IMR-90 (cell line): ENCODE measurements at places on chromosomes 7 and 10.
A peak's percentile ranks its signal among the peaks of the same experiment; 100 is the strongest.

- peak; percentile 83 for DNase-seq
- peaks cover 15% of the 10 kb centered on the region for H3K4me1 ChIP-seq
- H3K36me3 ChIP-seq: no peaks in the 10 kb centered on the region
- H3K4me3 ChIP-seq: no peak overlapping the region
Measured at GRCh38 chr7:17680026-17680425, 260.3 kb downstream of the SNX13 start.

GRCh38 chr7:134879815-134880475 is 100.5 kb downstream of the CALD1 start:
- H3K4me1 ChIP-seq: peaks cover 17% of the 10 kb centered on the region
- H3K27ac ChIP-seq: no peak overlapping the region; the same call in 1 of the 2 replicates
- H3K4me3 ChIP-seq: no peak overlapping the region
- DNase-seq: no peak
- no peaks in the 10 kb centered on the region for H3K27me3 ChIP-seq

GRCh38 chr7:142501434-142501833 is 243.6 kb upstream of the PRSS58 start:
- H3K36me3 ChIP-seq: no peaks in the 10 kb centered on the region
- no peak for DNase-seq
- H3K4me3 ChIP-seq: no peak overlapping the region
- H3K4me1 ChIP-seq: peaks cover 6% of the 10 kb centered on the region

DNA sequence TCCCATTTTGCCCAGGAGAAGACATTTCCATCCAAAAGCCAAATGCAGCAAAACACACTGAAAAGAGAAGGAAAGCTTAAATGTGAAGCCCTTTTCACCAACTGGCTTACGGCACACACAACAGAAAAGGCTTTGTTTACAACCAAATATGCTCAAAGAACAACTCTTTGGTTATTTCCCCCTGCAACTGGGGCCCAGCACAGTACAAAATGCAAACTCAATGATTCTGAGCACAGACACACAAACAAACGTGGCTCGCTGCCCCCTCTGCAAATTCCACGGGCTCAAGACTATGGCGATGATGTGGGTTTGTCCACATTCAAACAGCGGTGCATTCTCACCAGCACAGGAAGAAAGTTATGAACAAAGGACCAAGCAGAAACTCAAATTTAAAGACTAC is 5.3 kb downstream of the CPXM2 start:
- no peak overlapping the region for H3K4me3 ChIP-seq
- no peaks in the 10 kb centered on the region for H3K27me3 ChIP-seq
- H3K27ac ChIP-seq: no peak overlapping the region
- H3K36me3 ChIP-seq: no peaks in the 10 kb centered on the region

DNA sequence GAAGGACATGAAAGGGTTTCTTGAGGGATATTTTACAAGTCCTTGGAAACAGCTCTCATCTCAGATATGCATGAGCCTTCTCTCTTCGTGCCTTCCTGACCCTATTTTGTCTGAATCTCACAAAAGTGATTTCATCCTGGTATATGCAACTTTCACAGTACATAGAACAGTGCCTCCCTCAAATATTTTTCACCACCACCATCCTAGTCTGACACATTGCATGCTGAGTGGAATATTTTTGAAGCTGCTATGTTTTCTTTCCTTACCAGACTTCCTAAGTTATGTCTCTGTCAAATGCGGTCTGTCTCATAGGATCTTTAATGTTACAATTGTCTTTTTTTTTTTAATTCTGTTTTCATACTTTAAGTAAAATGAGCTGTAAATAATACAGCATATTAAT is 673.3 kb upstream of the LRRN3 start:
- H3K36me3 ChIP-seq: no peaks in the 10 kb centered on the region
- no peaks in the 10 kb centered on the region for H3K4me1 ChIP-seq
- no peaks in the 10 kb centered on the region for H3K27me3 ChIP-seq
- H3K4me3 ChIP-seq: no peak overlapping the region

- no peak for DNase-seq
- H3K27me3 ChIP-seq: no peaks in the 10 kb centered on the region
- no peak overlapping the region for H3K4me3 ChIP-seq
- no peaks in the 10 kb centered on the region for H3K4me1 ChIP-seq
- peaks cover 6% of the 10 kb centered on the region; the same call in 1 of the 2 replicates for H3K36me3 ChIP-seq
Measured at GRCh38 chr10:132710746-132711612, 75.0 kb downstream of the NKX6-2 start.

DNA sequence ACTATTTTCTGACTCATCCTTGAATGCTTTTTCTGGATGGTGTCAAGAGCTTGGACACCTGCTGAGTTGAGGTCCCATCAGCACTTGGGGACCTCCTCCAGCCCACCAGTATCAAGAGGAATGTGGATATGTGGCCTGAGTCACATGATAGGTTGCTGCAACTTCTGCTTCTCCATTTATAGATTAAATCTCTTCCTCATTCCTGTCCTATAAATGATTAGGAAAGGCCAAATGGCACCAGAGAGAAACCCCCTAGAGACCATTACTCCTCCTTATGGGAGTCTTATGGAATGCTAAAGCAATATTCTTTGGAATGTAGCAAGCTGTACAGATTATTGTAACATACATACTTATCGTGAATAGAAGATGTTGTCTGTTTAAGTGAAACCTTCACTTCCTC is 85.6 kb downstream of the NEUROD6 start:
- H3K4me3 ChIP-seq: no peak overlapping the region
- no peak for DNase-seq
- H3K27me3 ChIP-seq: no peaks in the 10 kb centered on the region
- no peaks in the 10 kb centered on the region for H3K36me3 ChIP-seq

DNA sequence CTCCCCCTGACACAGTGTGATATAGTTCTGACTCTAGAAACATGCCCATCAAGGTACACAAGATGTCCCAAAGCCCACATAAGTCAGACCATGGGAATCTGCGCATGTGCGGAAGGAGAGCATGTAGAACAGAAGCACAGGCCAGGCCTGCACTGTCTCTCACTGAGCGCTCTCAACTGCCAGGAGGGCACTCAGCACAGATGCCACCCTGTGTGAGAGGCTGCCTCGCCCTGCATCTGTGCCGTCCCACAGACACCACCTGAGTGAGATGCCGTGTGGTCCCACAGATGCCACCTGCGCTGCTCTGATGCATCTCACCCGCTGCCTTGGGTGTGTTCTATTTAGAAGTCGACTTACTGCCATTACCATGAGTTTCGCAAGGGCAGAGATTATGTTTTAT is 98.4 kb downstream of the VOPP1 start:
- H3K36me3 ChIP-seq: peaks cover 17% of the 10 kb centered on the region
- H3K4me3 ChIP-seq: no peak overlapping the region
- peaks cover 30% of the 10 kb centered on the region for H3K4me1 ChIP-seq
- H3K27me3 ChIP-seq: no peaks in the 10 kb centered on the region

- H3K27ac ChIP-seq: no peak overlapping the region
- no peak overlapping the region for H3K4me3 ChIP-seq
- H3K27me3 ChIP-seq: peaks cover 59% of the 10 kb centered on the region
Measured at GRCh38 chr10:97065128-97065527, 120.6 kb downstream of the SLIT1 start.

- H3K27ac ChIP-seq: no peak overlapping the region
- H3K27me3 ChIP-seq: no peaks in the 10 kb centered on the region
- no peaks in the 10 kb centered on the region for H3K4me1 ChIP-seq
Measured at GRCh38 chr10:129207297-129207696, 259.7 kb upstream of the MGMT start.
